Smooth muscle cell of the brain vasculature (primary cell): ENCODE measurements at places on chromosomes 4 and X.

- no peak for DNase-seq
Measured at GRCh38 chrX:619451-619811, 11.2 kb upstream of the SHOX start.

GRCh38 chr4:72031868-72032608 lies at the start of gene NPFFR2:
Gene NPFFR2 (plus strand): TSS chr4:72032000. CDS start chr4:72128592, 96,592 bp downstream.
- DNase-seq, result no peak

- no peak for DNase-seq
Measured at GRCh38 chr4:119738901-119739300, 110.3 kb upstream of the PDE5A start.

DNA sequence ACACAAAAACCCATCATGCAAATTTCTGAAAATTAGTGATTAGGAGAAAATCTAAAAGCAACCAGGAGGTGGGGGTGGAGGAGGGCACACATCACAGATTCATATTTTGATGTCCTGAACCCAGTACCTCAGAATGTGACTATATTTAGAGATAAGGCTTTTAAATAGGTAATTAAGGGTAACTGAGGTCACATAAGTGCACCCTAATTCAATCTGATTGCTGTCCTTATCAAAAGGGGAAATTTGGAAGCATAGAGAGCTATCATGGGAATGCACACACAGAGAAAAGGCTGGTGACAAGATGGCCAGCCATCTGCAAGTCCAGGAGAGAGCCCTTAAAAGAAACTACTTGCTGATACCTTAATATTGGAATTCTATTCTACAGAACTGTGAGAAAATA lies 281.8 kb upstream of the UGT8 start:
- no peak for DNase-seq

DNA sequence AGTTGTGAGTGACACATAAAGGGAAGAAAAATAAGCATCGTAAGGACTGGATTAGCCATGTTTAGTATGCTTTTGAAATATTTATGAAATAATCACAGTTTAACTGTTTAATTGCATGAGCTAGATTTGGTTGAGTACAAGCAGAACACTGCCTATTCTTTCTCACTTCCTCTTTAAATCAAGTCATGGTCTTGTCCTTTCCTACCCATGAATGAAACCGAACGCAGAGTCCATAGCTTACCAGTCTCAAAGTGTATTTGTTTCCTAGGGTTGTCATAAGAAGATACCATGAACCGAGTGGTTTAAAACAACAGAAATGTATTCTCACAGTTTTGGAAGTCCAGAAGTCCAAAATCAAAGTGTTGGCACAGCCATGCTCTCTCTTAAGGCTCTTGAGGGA lies 684.0 kb upstream of the MAGEB2 start:
- DNase-seq, result no peak

- DNase-seq, result peak; percentile 28
Measured at GRCh38 chr4:111628437-111628836, 516.8 kb upstream of the FAM241A start.
